Astrocyte of the spinal cord (primary cell): ENCODE measurements at places on chromosomes 11 and 22.

GRCh38 chr11:67410984-67411784, 4.3 kb upstream of the CARNS1 start:
- DNase-seq = no peak

GRCh38 chr11:128898580-128899344, 7.6 kb downstream of the KCNJ5 start:
- DNase-seq = no peak

DNA sequence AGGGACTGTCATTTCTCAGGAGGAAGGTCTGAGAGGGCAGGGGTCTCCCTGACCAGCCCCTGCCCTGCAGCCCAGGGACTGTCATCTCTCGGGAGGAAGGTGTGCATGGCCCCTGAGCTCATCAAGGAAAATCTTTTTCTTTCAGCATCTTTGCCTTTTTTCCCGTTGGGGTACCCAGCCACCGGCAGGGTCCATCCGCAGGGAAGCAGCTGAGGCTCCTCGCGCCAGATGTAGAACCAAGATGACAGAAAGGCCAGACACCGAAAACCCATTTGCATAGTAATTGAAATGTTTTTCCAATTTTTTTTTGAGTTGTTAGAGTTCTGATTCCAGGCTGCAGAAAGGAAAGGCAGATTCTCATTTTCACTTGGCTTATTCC, 613.9 kb downstream of the TBC1D22A start:
- DNase-seq = no peak

DNA sequence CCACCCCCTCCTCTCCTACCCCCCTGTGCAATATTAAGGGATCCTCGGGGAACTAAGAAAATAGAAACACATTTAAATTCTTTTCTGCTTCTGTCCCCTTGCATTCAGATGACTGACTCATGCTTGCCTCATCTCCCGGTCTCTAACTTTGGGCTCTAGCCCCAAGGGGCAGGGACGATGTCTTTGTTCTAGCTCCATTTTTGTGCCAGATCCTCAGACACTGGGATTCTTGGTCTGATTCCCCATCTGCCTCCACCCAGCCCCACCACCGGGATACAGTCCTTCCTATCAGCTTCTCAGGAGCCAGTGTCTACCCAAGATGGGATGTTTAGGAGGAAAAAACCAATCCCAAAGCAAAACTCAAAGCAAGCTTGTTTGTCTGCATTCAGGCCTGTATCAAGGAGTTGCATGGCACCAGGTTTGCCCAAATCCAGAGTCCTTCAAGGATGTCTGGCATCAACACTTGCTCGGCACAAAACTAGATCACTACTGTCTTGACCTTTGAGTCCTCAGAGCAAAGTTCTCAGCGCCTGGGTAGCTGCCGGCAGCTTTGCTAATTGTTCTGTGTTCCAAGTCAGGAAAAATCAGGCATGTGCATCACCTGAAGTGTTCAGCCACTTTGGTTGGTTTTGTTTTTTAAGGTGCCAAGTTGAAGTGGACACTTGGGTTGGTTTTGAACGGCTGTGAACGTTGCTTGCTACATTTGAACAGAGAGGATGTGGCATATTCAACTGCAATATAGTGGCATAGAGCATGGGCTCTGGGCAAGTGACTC, 212.8 kb downstream of the DSCAML1 start:
- peak; percentile 4 for DNase-seq

DNA sequence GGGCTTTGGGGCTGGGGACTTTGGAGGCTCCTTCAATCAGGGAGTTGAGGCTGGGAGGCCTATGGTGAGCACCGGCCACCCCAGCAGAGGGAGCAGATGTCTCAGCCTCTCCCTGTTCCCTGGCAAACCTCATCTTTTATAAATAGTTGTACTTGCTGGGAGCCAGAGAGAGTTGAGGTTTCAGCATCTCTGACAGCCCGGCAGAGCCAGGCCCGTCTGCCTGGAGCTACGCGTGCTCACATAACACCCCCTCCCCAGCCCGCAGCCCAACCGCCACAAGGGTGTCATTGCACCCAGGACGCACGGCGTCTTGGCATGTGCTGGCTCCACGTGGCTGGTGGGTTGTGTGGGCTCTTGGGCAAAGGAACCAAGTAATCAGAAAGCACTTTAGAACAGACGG, 127.1 kb downstream of the CHST1 start:
- no peak for DNase-seq

GRCh38 chr22:50737728-50738648, at the start of gene ACR:
Gene ACR, plus strand, starts transcription at chr22:50738204. Its CDS starts 32 bp downstream, at chr22:50738236.
- no peak for DNase-seq

- DNase-seq = no peak
These were observed 109.6 kb upstream of the CHORDC1 start for GRCh38 chr11:90332415-90332814.

- no peak for DNase-seq
These were observed 36.5 kb downstream of the CTSC start for GRCh38 chr11:88300888-88301487.

GRCh38 chr11:72160319-72160718, 24.8 kb downstream of the FOLR3 start:
- no peak for DNase-seq

DNA sequence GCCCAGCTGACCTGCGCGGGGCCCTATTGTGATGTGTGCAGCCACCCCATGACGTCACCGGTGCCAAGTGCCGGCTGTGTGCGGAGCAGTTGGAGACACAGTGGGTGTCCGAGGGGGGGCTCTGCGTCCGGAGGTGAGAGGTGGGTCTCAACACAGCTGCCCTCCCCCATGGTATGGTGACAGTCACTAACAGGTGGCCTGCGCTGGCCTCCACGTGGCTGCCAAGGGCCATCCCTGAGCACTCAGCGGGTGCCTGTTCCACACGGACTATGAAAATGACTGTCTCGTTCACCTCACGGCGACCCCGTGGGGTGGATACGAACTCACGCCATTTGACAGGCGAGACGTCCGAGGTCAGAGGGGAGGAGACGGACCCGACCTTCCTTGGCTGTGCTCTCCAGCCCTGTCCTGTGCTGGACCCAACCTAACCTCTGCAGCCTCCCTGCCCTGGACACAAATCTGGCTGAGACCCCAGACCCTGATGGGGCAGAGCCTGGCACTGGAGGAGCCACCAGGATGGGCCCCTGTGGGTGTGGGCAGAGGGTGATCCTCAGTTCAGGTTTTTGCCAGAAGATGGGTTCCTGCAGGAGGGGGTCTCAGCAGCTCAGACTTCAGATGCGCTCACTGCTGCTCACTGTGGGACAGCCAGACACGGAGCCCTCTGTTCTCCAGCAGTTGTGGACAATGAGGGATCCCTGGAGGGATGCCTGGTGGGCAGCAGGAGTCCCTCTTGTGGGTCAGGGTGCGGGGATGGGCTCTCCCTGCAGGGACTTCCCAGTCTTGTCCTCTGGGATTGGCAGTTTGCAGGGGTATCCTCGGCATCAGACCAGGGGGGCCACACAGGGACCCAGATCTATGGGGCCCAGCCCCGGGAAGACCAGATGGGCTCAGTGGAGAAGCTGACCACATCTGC, 6.3 kb downstream of the HRAS start:
- no peak for DNase-seq

DNA sequence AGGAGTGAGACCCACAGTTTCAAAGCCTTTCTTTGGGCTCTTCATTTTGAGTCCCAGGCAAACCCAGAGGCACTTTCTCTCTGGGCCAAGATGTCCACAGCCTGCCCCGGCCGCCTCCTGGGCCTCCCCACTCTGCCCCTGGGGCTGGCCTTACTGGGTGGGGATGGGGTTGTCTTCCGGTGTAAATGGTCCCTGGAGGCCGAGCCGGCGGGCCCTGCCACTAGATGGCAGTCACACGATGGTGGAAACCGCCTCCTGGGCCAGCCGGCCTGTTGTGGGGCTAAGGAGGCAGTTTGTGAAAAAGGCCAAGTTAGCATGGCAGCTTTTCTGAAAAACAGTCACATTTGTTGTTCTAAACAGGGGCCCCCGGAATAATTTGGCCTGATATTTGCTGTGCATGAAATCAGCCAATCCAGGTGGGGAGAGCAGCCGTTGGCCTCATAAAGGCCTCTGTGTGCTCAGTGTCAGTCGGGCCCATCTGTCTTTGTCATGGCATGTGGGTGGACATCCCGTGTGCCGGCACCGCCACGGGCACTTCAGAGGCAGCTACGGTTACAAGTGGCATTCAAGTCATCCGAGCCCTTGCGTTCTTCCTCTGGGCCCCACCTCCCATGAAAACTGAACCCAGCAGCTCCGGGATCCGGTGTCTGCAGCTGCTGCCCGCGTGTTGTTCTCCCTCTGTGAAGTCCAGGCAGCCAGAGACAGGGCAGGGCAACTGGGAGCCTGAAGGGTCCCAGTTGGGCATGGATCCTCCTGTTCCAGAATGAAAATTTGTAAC, 6.5 kb downstream of the MRPL23 start:
- no peak for DNase-seq

GRCh38 chr22:37331034-37331428, 48.7 kb downstream of the CYTH4 start:
- DNase-seq = peak; percentile 69

GRCh38 chr11:106032861-106033260, 10.8 kb upstream of the MSANTD4 start:
- DNase-seq = peak; percentile 52

- DNase-seq = no peak
These were observed 381.6 kb downstream of the ETS1 start for GRCh38 chr11:128205796-128206195.

DNA sequence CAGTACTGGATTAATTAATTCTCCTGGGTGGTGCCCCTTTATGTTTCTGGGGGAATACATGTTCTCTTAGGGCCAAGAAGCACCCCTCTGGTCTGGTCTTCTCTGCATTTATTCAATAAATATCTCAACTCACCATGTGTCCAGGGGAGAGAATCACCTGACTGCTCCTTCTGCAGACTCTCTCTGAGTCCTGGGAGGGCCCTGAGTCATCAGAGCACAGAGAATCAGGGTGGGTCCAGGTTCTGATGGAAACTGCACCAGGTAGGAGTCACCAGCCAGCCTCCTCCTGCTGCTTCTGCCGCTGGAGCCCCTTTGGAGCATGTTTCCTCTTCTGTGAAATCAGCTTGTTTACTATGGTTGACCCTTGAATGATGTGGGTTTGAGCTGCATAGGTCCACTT, 107.7 kb upstream of the PLET1 start:
- DNase-seq = no peak

GRCh38 chr22:32409977-32410376, 2.1 kb downstream of the RTCB start:
- DNase-seq = no peak

GRCh38 chr22:39275814-39276439, 31.1 kb upstream of the PDGFB start:
- no peak for DNase-seq

DNA sequence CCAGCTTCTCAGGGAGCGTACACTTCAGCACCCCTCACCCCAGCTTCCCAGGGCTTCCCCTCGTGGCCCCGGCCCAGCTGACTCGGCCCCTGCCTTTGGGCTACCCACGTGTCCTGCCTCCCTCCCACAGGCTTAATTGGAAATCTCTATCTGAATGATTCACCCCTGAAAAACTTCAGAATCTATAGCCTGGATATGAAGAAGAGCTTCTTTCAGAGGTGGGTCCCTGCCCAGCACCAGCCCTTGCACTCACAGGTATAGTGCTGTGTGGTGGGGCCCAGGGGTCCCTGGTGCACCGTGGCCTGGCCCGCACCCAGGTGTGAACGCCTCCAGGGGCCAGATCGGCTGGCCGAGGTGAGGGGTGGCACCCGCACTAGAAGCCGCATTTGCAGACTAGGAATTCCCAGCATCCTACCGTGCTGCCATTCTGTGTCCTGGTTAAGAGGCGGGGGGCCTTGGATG, 38.4 kb downstream of the B3GAT1 start:
- no peak for DNase-seq

- no peak for DNase-seq
These were observed 119.5 kb downstream of the ENTHD1 start for GRCh38 chr22:39773976-39774539.

- peak; percentile 18 for DNase-seq
These were observed 2.4 kb downstream of the MPST start for GRCh38 chr22:37021710-37022482.

DNA sequence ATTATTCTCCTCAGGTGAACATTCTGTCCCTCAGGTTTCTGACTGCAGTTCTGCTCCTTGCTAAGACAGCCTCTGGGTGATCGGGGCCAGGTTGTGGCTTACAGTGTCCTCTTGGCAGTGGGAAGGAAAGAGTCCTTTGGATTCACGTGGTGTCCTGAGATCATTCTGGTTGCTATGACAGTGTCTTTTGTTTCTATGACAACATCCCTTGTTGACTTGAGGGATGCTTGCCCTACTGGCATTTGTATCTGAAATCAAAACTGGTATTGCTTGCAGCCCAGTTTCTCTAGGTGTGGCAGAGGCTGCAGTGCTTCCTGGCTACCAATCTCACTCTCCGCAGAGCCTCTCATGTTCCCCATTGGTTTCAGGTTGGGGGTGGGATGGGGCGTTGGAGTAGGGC, 151.8 kb upstream of the CCDC90B start:
- DNase-seq = no peak

DNA sequence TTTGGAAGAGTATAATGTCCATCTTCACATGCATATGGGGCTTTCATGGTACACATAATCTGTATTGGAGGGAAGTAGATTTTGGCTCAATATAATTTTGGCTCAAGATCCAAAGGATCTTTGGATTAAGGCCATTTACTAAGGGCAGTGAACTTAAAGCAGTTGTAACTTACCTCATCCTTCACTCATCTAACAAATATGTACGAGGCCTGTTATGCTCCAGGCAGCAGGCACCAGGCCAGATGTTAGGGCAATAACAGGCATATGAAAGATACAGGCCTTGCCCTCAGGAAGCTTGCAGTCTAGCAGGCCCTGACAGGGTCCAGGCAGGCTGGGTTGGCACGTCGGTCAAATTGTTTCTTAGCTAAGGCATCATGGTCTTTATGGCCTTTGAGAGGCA, 44.6 kb downstream of the LIF start:
- DNase-seq = peak; percentile 79

DNA sequence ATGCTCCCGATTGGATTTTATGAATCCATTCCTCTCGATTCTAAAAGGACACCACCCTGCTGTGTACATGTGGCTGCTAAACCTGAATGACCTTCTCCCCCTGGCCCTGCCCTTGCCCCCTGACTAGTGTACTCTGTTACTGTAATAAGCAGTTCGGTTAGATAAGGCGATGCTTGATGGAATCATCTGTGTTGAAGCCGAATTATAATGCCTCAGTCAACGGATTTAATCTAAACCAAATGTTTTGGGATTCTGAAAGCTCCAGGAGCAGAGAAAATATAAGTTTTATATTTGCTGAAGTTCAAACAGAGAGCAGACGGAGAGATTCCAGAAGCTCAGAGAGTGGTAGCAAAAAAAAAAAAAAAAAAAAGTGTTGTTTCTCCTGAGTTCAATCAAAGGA, 275.4 kb upstream of the MPPED2 start:
- no peak for DNase-seq

DNA sequence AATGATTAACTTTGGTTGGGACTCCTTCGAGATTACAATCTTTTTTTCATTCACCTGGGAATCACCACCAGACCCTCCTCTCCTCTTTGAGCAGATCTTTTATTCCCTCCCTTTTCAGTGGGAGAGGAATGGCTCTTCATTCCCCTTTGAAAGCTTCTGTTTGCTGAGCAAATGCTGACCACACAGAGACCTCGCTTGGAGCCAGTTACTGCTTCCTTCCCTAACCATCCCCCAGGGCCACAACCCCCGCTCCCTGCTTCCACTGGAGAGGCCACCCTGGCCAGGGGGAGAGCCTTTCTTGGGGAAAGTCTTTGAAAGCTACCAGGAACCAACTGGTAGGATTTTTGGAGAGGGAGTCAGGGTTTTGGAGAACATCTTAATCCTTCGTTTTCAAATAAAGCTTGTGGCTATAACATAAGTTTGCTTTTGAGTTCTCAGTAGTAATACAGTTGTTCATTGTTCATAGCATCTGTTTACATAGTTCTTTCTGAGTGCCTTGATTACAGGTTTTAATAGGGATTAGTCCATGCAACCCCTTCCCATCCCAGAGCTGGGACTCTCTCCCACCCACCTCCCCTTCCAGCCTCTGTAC, 138.4 kb downstream of the DBX1 start:
- DNase-seq = no peak

- no peak for DNase-seq
These were observed 18.5 kb downstream of the RELT start for GRCh38 chr11:73394416-73395296.
